ENCODE measurements at places on chromosomes 6 and 20.
A peak's percentile ranks its signal among the peaks of the same experiment; 100 is the strongest.

GRCh38 chr20:32761831-32762753 lies at the start of gene DNMT3B:
Gene DNMT3B, plus strand, starts transcription at chr20:32762385. Its CDS starts 17,939 bp downstream, at chr20:32780324.
- DNase-seq, result peak; percentile 83

DNA sequence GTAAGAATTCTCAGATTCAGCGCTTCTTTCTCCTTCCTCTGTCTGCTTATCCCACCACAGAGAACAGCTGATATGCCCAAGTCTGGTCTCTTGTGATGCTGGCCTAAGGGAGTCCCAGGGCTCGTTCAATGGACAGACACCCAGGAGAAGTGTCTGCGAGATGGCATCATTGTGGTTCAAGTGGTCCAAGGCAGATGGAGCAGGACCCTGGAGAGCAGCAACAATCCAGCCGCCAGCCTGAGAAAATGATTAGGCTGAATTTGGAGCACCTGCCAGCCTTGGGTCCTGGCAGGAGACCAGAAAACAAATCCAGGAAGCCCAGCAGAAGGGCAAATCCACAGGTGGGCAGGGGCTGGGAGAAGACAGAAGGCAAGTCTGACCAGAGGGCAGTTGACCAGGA lies 145.8 kb downstream of the PTPRT start:
- DNase-seq, result no peak

GRCh38 chr6:108637963-108638362 lies 77.2 kb downstream of the FOXO3 start:
- no peak for DNase-seq

- DNase-seq, result no peak
Measured at GRCh38 chr20:6959900-6960312, 192.4 kb downstream of the BMP2 start.

DNA sequence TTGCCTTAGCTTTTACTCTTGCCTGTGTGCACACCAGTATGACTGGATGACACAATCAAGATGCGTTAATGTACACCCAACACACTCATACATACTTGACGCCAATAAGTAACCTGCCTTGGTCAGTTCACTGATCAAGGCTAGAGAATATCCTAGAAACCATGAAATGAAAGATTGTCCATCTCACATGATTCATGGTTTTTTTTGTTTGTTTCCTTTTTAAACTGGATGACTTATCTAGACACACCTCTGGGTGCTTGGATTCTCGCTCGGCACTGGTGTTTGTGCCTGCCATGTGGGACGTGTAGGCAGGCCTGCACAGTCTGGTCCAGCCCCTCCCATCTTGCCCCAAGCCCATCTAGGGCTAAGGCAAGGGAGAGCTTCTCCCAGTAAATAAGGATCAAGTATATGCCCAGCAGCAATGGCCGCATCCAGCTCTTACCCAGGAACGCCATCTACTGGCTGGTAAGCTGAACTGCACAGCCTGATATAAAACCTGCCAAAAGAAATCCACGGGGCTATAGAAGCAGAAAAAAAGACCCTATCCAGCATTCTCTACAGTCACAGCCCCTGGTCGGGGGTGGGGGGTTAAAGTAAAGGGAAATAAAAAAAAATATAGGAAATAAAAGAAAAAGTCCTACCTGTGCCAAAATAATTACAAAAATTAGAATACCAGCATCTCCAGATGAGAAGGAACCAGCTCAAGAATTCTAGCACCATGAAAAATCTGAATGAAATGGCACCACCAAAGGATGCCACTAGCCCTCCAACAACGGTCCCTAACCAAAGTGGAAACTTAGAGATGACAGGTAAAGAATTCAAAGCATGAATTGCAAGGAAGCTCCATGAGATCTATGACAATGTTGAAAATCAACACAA lies 73.3 kb downstream of the OTOR start:
- DNase-seq, result no peak

GRCh38 chr20:16195671-16196070 lies 377.6 kb downstream of the KIF16B start:
- DNase-seq, result no peak

- no peak for DNase-seq
Measured at GRCh38 chr6:115016593-115016992, 673.8 kb upstream of the HS3ST5 start.

GRCh38 chr20:41501376-41501775 lies 116.8 kb downstream of the CHD6 start:
- no peak for DNase-seq

DNA sequence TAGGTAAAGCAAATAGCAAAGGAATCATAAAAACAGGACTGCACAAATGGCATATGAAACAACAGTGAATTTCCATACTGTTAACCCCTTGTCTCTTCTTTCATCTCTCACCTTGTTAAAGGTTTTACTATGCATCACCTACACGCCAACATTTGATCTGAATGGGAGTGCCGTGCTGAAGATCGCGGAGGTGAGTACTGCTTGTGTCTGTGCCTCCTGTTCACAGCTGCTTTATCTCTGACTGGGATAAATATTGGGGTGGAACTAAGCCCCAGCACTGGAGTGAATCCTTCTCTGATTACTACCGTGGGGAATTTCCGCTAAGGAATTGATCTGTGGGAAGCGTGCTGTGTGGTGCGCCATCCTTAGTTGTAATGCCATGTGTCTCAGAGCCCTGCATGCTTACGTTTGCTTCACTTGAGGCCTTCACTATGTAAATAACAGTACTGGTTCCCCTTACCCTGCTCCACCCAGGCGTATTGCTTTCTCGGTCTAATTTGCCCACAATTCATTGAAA lies 11.4 kb upstream of the PBOV1 start:
- no peak for DNase-seq

DNA sequence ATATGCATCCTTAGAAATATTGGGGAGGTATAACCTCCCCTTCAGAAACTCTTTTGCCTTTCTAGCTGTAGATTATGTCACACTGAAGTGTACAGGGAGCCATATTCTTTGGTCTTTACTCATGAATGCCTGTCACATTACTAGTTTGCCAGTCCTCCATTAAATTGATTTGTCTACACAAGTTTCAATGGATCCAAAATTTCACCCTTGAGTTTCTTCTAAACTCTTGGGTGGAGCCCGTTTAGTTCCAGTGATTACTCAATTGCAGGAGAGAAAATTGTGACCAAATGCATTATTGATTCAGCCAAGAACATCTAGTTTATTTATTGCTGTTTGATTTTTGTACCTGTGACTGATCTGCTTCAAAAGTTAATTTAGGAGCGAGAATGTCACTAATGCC lies 60.4 kb upstream of the TFB1M start:
- DNase-seq, result no peak

GRCh38 chr6:14838133-14838583 lies 407.7 kb upstream of the JARID2 start:
- no peak for DNase-seq

DNA sequence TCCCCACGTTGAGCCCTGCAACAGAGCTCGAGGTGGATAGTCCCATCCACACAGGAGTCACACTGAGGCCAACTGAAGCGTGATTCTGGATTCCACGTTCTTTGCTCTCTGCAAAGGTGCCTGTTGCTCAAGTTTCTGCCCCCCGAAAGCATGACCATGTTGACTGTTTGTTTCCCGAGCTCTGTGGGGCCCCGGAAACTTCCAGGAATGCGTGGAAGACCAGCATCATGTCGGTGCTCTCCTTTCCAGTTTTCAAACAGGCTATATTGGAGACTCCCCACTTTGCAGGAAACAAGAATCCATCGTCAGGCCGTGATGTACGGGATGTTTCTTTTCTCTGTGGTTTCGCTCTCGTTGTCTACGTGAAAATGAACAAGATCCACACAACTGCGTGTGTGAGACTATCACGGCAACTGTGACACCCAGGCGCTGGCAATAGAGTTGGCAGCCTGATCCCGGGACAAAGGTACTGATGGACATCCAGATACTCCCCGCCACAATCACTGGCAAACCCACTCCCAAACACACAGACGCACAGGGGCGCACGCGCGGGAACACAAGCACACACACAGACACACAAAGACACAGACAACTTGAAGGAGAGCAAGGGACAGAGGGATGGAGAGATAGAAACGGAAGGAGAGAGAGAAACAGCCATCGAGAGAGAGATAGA lies 444.6 kb upstream of the DEFB115 start:
- no peak for DNase-seq

- DNase-seq, result no peak
Measured at GRCh38 chr20:4962241-4962855, 39.0 kb downstream of the SLC23A2 start.

DNA sequence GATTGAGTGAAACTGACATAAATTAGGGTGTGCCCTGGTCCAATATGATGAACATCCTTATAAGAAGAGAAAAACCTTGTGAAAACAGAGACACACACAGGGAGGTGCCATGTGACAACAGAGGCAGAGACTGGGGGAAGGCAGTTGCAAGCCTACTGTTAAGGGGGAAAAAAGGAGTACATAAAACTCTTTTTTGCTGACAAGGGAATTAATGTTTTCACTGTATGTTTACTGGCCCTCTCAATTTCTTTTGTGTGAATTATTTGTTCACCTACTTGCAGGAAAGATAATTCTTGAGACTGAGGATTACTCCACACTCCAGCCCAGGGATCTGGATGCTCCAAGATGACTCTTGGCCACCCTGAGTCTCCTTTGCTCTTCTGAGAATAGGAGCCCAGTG lies 12.1 kb upstream of the NRSN1 start:
- no peak for DNase-seq
